ENCODE measurements at places on chromosomes 2 and 18.

- DNase-seq, result no peak
Measured at GRCh38 chr2:170405326-170405725, 227.4 kb downstream of the MYO3B start.

DNA sequence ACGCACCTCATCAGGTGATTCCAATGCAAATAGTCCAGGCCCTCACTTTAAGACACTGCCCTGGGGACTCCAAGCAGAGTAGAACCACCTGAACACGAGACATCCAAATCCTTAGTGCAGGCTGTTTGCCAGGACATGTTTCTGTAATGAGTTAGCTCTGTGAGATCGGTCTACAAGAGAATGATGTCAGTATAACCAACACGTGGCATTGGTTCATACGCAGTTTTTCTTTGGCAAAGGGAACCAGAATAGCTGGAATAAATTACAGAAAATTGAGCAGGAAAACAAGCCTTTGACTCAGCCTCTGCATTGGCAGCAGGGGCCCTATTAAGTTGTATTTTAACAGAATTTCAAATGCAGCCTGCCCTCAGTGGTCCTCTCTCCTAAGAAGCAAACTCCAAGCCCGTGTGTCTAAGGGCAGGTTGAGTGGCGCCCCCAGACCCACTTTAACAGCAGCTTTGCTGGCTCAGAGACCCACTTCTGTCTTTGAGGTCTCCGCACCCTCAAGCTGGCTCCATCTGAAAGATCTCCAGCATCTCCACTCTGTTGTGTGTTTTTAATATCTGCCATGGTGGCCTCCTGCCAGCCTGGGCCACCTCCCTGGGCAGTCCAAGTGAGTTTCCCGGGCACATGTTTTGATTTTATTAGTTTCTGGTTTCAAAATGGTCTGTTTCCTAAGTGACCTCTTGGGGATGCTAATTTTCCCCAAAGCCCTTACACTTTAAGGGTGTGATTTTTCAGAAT, 61.3 kb downstream of the ALPK2 start:
- DNase-seq, result no peak

GRCh38 chr18:8661754-8662559, 43.4 kb upstream of the MTCL1 start:
- DNase-seq, result no peak

DNA sequence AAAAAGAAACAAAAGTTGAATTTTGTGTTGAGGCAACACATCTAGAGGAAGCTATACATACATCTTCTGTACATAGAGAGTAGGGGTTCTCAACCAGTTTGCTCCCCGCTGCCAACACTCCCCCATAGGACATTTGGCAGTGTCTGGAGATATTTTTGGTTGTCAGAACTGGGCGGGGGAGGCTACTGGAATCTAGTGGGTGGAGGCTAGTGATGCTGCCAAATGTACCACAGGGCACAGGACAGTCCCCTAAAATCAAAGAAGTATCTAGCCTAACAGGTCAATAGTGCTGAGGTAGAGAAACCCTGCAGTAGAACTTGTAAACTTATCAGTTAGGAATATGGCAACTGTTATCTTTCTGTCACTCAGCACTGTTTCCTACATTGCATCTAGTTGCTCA, 21.3 kb downstream of the ADAM23 start:
- DNase-seq, result no peak

- no peak for DNase-seq
Measured at GRCh38 chr2:36356990-36357846, 1.6 kb downstream of the CRIM1 start.

- DNase-seq, result no peak
Measured at GRCh38 chr2:207390302-207391095, 139.3 kb upstream of the CREB1 start.

- no peak for DNase-seq
Measured at GRCh38 chr2:203662951-203663350, 43.5 kb upstream of the CD28 start.

DNA sequence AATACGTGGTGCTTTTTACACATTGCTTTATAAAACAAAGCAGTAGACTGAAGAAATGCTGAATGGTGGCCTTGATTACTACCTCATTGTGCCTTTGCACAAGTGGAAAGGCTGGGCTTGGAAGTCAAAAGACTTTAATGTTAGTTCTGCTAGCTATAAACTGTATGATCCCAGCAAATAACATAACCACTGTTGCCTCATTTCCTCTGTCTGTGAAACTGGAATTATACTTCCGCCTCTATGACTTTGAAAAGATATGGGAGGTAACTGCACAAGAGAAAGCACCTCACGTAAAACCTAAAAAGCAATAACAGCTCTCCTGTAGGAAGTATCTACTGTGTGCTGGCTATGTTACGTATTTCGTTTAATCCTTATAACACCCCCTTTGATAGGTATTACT, 43.4 kb upstream of the DSC1 start:
- DNase-seq, result no peak

GRCh38 chr18:8536922-8537321, 72.3 kb upstream of the RAB12 start:
- DNase-seq, result no peak

DNA sequence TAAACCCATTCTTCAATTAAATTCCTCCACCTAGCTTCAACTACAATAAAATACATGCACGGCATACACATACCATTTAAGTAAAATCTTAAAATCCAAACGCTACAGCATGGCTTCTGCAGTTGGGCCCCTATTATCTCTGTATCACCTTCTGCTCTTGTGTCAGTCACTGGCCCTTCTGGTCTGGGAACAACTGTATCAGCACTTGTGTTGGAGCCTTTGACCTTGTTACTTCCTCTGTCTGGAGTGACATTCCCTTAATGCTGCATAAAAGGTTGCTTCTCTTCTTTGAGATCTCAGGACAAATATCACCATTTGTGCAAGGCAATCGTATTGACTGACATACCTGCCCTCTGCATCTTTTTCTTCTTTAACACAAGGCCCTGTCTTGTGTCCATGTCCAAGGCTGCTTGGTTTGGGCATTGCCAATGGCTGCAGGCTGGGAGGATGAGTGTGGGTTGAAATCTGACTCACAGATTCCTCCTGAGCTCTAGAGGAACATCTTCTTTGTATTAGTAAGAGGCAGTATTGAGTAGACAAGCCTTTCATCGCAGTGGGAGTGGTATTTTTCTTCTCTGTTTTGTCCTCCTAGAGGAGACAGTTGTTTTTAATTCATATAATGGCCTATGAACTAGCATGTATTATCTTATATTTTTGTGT, 267.8 kb upstream of the TRIB2 start:
- no peak for DNase-seq

DNA sequence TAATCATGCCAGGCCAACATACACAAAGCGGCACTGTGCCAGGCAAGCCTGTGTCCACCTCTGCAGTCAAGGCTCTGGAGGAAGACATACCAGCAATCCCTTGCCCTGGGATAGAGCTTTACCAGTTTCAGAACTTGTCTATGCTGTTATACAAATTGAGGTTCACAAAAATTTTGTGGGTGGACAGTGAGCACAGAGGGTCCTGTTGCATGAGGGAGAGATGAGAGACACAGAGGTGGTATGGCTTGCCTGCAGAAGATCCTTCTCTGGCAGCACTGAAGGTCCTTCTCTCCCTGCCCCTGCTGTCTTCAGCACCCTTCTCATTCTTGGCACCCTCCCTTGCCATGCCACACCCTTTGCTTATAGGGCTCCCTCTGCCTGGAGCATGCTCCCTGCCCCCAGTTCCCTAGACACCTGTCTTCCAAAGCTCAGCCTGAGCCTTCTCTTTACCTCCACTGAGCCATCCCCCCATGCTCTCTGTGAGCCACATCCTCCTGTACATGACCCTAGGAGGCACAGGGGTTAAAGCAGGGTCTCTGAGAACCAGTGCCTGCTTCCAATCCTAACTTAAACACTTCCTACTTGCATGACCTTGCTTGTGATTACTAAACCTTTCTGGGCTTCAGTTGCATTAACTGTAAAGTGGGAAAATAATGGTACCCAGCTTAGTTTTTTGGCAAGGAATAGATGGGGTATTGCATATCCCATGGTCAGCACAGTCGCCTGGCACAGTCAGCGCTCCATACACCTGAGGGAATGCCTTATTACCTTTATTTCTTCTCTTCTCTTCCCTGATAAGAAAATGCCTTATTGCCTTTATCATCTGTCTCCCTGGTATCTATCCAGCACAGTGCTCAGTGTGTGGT, 857 bp downstream of the FABP1 start:
- no peak for DNase-seq

- no peak for DNase-seq
Measured at GRCh38 chr2:112841295-112842044, 4.9 kb upstream of the IL1B start.

DNA sequence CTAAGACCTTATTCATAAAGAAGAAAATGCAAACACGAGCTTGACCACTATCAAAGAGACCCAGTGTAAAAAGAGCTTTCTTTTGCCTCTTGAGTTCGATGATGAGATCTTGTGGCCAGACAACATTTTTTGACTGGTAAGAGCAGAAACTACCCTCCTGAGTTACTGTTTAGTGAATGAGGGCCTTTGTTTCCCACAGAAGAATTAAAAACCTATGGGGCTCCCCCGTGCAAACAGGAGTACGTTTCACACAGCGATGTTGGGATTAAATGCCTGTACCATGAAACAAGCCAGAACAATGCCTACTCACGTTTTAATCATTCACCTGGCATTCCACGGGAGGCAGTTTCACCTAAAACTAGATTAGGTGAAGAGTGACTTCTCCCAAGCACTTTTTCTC, 36.0 kb downstream of the MYCN start:
- DNase-seq, result no peak

- DNase-seq, result no peak
Measured at GRCh38 chr2:221262651-221263050, 309.5 kb downstream of the EPHA4 start.

DNA sequence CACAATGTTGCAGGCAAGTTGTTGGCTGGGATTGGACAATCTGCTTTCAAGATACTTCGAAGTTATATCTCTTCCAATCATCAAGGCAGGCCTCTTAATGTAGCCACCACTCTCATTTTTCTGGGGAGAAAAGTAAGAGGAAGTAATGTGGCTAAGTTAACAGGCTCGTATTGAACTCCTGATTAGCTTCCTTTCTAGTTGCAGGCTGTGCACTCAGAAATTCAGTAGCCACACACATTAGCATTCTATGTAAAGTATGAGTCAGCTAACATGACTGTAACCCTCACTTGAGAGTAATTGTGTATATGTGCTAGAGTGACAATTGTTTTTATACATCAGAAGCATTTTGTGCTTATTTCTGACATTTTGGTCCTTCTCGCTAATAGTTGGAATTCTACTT, 3.3 kb downstream of the TWSG1 start:
- DNase-seq, result no peak

Data from stimulated activated CD8-positive, alpha-beta memory T cell treated with anti-CD3 and anti-CD28 coated beads, Interleukin-7, amount 100 ng/mL, for 1 hour (primary cell).